ENCODE measurements at places on chromosomes 16 and 17.

- DNase-seq, result no peak
Measured at GRCh38 chr16:86653285-86654006, 75.1 kb downstream of the FOXL1 start.

GRCh38 chr16:68244481-68244902 is 681 bp upstream of the PLA2G15 start:
- no peak for DNase-seq

DNA sequence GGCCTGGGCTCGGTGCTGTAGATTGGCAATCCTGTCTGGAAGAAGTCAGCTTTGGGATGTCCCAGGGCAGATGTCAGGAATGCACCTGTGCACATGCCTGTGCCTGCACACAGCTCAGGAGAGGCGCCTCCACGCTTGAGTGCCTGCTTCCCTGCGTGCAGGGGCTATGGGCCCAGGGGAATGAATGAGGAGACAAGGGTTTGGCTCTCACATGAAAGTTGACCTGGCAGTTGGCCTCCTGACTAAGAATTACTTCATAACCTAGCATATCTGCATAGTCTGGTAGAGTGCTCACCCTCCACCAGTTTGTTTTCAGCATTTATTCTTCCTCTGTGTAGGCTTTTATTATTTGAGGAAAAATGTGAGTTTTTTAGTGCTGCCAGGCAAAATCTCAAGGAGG is 50.0 kb downstream of the PLD6 start:
- DNase-seq, result no peak

DNA sequence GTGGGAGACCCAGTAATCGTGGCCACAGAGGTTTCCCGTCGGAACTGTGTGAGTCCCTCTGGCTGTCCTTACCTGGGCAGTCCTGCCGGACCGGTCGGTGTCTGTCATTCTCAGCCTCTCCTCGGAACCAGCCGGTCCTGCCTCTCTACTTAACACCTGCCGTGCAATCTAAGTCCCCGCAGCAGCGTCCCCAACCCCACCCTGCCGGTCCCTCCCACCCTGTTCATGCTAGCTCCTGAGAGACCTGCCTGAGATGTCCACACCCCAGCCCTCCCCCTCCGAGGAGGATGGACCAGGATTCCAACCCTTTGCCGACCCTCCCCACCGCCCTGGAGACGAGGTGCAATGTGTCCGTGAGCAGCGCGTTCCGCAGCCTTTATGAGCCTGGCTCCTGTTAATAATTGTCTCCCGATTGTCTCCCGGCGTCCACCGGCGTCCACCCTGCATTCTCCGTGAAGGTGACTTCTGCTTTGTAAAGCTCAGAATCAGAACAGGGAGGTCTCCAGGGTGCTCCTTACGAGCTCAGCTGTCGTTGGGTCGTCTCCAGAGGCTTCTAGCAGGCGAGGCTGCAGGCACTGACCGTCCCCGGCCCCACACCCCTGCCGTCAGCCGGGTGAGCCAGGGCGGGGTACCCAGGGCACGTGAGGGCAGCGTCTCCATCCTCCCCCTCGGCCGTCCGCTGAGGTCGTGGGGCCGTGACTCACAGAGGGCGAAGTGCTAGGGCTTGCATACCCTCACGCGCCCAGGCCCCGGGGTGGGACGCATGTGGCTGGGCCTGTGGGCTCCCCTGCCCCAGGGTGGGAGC is 10.1 kb downstream of the METRNL start:
- DNase-seq, result peak; percentile 83

- DNase-seq, result no peak
Measured at GRCh38 chr17:43570518-43570928, 24.4 kb upstream of the ETV4 start.

DNA sequence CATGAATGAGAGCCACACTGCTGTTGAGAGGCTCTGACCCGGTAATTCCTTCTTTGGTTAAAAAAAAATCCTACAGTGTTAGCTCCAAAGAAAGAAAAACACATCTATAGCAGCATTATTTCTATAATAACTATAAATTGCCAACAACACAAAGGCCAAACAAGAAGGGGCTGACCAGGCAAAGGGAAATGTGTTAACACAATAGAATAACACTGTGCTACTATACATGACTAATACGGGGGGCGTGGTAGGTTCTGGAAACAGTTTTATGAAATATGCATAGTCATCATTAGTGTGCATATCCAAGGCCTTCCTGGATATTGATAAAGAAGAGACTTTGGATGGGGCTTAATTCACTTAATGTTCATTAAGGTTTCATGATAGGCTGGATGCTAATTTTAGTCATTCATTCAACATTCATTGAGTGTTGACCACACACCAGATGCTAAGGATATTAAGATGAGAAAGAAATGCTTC is 50.0 kb upstream of the CCL1 start:
- DNase-seq, result no peak

- DNase-seq, result no peak
Measured at GRCh38 chr17:64504769-64505339, 1.2 kb downstream of the DDX5 start.

DNA sequence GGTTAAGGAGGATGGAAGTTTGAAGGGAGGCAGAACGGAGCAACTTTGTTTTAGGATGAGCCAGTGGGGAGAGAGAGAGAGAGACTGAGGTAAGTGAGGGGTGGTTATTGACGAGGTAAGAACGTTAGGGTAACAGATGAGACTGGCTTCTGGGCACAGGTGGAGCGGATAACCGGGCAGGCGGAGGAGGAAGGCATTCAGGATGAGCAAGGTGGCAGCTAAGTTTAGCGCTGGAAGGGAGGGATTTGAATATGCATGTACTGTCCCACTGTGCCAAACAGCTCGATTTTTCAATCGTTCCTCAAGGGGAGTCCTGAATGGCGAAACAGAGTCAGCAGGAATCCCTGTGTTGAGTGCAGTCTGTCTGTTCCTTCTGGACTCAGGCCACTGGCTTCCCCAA is 35.8 kb downstream of the CACNG3 start:
- DNase-seq, result no peak

- DNase-seq, result peak; percentile 80
Measured at GRCh38 chr17:1490643-1491442, 1.6 kb downstream of the MYO1C start.

- no peak for DNase-seq
Measured at GRCh38 chr17:58333736-58334207, 5.2 kb upstream of the TSPOAP1 start.

GRCh38 chr17:47785538-47786123 is 36.0 kb downstream of the OSBPL7 start:
- DNase-seq, result peak; percentile 24

GRCh38 chr17:79581324-79581932 is 29.4 kb downstream of the RBFOX3 start:
- DNase-seq, result no peak

DNA sequence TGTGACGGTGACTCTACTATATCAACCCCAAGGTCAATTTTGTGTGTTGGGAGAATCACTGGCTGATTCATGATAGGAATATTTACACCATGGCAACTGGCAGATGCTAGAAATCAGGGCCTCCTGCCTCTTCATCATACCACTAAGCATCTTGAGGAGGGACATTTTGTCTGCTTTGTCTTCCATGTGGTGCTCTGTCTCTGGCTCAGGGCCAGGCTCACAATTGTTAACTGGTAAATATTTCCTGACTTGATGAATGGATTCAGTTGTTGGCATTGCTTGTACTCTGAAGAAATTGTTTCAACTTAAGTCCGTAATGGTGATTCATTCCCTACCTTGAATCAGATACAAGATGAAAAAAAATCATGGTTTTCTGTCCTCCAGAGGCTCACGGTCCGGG is 292.7 kb downstream of the HAPSTR1 start:
- DNase-seq, result no peak

- DNase-seq, result no peak
Measured at GRCh38 chr17:64457156-64457555, 8.2 kb downstream of the MILR1 start.
